ENCODE measurements at places on chromosomes 5 and 9. TPM values are rescaled to one million over a fixed set of nuclear protein-coding genes. Genes with fewer than 3 reads are reported as not detected.

PCDHGB1 gene
- 0.68 TPM for polyA plus RNA-seq

AHRR gene
- polyA plus RNA-seq = 0.26 TPM

C5 gene
- polyA plus RNA-seq = 1.5 TPM

IQGAP2 gene
- 4.0 TPM for polyA plus RNA-seq

MAP1B gene
- polyA plus RNA-seq = 234 TPM

CATSPER3 gene
- polyA plus RNA-seq = 0.80 TPM

IFNE gene
- not detected for polyA plus RNA-seq

MBLAC2 gene
- polyA plus RNA-seq = 15.0 TPM

Data from neural cell (in vitro differentiated cells).